ENCODE measurements at places on chromosomes 16 and 17. TPM values are rescaled to one million over a fixed set of nuclear protein-coding genes. Genes with fewer than 3 reads are reported as not detected.

ZNF469 gene
- total RNA-seq: 0.22 TPM

C16orf54 gene
- total RNA-seq: 0.40 TPM

CCL2 gene
- 39.4 TPM for total RNA-seq

GJD3 gene
- 1.7 TPM for total RNA-seq

ST6GALNAC1 gene
- total RNA-seq: 1.6 TPM
